ENCODE measurements at places on chromosomes 11 and 22.

DNA sequence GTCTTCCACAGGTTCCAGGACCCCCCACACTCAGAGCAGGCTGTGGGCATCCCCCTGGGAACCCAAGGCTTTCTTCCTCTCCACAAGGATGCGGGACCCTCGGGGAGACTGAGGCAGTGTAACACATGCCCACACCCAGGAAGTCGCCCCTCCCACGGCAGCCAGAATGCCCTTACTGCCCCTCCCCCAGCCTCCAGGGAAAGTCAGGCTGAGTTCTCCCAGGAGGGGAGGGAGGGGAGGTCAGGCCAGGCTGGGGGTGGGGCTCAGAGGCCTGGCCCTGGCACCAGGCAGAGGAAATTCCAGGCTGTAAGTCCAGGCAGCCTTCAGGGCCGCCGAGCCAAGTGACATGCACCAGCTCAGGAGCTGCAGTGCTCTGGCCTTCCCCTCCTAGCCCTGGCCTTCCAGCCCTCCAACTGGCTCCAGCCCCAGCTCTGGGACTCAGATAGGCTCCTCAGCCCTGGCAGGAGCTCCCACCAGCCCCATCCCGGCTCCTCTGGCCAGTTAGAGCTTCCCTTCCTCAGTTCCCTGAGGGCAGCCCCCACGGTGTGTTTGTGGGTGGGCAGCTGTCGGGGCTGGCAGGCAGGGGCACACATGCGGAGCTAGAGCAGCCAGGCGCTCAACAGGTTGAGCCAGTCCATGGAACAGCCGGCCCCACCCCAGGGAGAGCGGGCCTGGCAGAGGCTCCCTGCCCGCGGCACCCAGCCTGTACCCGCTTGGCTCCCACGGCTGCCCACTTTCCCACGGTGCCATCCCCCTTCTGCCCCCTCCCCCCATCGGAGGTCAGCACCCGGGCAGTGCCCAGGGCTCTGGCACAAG is 3.6 kb downstream of the BCL9L start:
- no peak for ATAC-seq

DNA sequence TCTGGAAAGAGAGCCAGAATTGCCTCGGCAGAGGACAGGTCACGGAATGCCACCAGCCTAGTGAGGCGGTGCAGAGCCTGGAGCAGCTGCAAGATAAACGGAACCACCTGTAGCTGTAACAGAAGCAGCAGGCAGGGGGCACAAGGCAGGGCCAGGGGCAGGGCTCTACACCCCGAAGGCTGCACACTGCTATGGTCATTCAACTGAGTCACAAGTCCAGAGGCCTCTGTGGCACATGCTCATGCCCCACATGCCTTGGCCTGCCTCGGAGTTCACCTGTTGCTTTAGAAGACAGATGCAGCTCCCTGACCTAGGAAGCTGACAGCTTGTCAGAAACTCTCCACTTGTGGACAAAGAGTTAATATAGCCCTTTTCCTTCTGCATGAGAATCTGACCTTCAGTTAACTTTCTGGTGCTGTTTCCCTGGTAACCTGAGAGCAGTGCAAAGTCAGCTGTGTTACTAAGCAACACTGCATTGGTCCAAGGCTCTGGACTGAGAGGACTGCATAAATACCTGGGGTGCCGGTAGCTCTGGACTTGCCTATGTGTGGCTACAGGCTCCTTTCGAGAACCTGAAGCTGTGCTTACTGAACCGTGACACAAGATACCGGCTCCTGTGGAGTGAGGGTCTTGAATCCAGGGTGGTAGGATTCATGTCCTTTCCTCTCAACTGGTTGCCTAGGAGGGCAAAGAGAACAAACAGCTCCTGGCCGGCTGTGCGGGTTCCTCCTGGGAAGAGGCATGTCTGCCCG is 10.5 kb downstream of the COMMD9 start:
- no peak for ATAC-seq

DNA sequence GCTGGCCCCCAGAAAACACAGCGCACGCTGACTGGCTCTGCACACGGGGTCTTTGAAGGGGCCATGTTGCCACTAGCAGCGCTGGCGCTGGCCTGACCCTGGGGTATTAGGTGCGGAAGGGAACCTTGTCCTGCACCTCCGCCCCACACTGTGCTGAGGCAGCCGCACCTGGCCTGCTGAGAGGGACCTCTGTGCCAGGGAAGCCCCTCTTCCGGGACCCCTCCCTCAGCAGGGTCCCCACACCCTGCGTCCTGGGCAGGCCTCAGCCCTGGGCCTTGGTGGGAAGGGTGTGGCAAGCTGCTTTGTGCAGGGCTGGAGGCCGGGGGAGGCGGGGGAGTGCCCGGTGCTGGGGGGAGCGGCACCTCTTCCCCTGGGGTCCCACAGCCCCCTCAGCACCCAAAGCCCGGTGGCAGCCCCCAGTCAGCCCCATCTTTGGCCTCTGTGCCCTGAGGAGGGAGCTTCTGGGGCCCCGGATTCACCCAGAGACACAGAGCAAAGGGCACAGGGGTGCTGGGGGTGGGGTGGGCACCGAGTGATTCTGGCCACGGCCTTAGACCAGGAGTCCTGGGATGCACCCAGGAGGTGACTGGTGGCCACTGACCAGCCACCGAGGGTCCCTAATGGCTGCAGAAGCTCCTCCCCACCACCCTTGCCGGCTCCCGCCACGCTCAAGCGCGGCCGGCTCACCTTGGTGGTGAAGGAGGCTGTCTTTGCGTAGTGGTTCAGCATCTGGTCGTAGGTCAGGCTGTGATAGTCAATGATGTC is 11.4 kb downstream of the TTLL8 start:
- no peak for ATAC-seq

GRCh38 chr11:94117871-94118270 is 10.8 kb upstream of the PANX1 start:
- no peak for ATAC-seq

GRCh38 chr22:41943661-41944209 is 3.2 kb downstream of the CENPM start:
- no peak for ATAC-seq

DNA sequence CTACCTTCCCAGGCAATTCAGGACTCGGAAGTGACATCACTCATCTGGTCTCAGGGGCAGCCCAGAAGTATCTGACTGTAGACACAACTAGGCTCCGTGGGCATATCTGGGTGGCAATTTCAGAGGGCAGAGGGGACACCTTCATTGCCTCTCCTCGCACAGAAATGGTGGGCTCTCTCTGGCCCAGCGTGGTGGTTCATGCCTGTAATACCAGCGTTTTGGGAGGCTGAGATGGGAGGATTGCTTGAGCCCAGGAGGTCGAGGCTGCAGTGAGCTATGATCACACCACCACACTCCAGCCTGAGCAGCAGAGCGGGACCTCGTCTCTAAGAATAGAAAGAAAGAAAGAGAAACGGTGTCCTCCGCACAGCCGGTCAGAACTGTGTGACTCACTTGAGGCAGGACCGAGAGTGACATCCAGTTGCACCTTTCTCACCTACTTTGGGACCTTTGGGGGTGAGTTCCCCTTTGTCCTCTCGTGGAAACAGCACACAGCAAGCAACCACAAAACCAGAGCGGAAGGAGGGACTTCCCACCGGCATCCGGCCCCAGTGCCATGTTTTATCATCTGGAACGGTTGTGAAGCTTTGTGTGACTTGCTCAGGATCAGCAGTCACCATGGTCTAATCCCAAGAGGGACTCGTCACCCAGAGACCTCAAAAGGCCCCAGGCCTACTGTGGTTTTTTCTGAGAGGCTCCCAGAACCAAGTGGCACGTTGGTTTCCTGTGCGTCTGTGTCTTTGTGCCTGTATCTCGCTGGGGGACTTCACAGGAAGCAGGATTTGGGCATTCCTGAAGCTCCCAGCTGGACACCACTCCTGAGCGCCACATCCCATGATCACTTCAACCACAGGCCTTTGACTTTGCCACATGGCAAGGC is 38.4 kb upstream of the EMID1 start:
- peak; percentile 98 for ATAC-seq

DNA sequence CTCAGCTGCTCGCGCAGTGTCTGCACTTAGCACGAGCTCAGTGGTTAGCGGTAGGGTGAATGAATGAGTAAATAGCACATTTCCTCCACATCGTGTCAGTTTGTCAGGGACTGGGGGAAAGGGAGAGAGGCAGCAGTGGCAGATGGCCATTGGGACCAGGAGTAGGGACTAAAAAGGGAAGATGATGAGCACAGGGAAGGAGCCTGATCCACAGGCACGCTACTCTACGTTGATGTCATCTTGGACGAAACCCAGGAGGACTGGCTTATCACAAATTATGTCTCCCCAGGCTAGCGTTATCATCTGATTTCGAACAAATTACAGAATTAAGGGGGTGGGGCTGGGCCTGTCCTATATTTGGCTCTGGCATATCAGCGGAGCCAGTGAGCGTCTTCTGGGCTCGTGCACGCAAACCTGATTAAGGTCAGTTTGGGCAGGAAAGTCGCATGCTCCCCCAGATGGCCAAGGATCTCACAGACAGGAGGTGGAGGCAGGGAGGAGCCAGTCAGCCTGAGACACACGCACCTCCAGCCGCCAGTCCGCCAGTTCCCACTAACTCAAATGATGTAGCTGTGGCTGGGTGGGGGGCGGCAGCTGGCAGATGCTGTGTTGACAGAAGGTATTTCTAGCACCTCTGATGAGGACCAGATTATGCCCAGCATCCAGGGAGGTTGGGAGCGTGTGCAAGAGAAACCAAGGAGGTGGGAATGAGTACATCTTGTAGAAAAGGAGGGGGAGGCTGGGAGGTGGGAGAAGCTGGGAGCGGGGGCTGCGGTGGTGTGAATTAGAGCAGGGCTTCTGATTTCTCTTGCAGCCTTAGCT is 97.4 kb upstream of the PRDM11 start:
- ATAC-seq = no peak

- no peak for ATAC-seq
These were observed 5.1 kb upstream of the P2RX6 start for GRCh38 chr22:21009638-21010425.

DNA sequence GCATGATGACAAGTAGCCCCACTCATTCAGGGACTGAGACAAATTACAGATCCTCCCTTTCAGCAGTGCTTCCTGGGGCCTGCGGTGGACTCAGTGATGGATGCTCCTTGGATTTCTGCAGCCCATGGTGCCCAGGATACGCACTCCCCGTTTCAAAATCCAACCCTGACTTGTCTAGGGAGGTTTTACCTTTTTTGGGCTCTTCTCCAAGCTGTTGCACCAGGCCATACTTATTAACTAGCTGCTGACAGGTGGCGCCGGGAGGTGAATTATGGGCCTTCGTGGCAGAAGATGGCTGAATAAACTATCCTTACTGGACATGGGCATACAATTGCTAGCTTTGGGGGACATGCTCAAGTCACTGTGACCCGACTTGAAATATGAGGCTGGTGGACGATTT is 324.3 kb upstream of the SYN3 start:
- no peak for ATAC-seq

- peak; percentile 96 for ATAC-seq
These were observed 28.8 kb downstream of the TBC1D22A start for GRCh38 chr22:46791201-46791731.

DNA sequence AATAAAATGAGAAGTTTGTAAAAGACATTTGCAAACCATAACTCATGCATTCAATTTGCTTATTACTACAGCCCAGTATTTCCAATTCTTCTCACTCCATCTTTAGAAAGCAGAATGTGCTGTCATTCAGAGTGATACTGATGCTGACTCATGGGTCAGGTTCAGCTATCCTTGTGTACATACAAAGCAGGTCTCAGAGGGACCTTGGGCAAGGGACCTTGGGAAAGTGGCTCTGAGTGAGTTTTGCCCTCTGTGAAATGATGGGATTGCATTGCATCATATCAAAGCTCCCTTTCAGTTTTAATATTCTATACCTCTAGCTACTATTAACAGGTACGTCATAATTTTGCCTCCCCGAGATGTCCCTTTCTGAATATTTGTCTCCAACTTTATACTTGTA is 848.7 kb downstream of the OPCML start:
- no peak for ATAC-seq

GRCh38 chr22:17870407-17870806 is 96.1 kb upstream of the BID start:
- no peak for ATAC-seq

- no peak for ATAC-seq
These were observed 34.2 kb upstream of the NRIP3 start for GRCh38 chr11:9037963-9038362.

DNA sequence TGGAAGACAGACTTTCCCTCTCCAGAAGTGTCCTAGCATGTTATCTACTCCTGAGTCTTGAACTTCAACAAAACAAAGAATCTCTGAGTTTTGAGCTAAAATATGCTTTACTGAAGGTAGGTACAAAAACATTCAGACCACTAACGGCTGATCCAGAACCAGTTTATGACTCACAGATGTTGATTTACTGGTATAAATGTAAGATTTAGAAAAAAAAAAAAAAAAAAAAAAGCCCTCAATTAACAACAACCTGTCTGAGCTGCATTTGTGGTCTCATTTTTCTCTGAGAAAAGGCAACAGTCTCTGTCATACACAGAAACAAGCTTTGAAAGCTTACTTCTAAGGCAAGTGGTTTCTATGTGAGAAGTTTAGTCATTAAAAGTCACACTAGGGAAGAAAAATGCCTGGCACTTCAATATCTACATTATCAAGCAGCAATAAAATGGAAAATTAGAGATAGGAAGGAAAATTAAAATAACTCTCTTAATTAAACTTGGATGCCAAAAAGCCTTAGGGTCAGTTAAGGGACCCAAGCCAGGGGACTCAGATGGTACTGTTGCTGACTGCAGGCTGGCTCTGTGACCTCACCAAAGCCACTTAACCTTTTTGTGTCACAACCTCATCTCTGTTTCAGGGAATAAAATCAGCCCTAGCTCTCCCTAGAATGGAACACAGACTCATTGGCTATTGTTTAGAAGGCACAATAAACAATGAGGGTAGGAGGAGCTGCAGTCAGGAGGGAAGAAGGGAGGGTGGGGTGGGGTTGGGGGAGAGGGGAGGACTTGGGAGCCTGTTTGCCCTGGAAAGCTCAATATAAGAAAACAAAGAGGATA is 61.7 kb downstream of the ETS1 start:
- no peak for ATAC-seq

- ATAC-seq = no peak
These were observed 51.1 kb downstream of the LIF start for GRCh38 chr22:30195245-30196140.

DNA sequence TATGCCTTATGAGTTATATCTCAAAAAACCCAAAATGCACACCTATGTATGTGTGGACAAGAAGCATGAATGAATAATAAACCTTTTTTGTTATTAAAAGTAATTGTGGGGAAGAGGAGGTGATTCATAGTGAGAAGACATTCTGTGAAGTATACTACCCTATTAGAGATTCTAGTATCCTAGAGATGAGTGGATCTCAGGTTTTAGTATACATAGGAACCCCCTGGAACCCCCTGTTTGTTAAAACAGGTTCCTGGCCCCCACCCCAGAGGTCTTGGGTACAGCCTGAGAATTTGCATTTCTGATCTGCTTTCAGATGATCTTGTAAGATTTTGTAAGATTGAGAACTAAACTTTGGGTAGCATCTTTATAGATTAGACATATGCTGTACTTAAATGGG is 17.5 kb downstream of the NUCB2 start:
- peak; percentile 61 for ATAC-seq
